Bronchial smooth muscle cell (primary cell): ENCODE measurements at places on chromosomes 5 and 9. TPM values are rescaled to one million over a fixed set of nuclear protein-coding genes. Genes with fewer than 3 reads are reported as not detected.

Gene AIF1L
- 0.16 and 6.8 TPM in 2 replicates for total RNA-seq

Gene SH2D3C
- not detected in 2 replicates for total RNA-seq

Gene RACK1
- 4,132 and 7,422 TPM in 2 replicates for total RNA-seq

Gene SOHLH1
- not detected in 2 replicates for total RNA-seq

Gene FAM78A
- 0.32 and 0.52 TPM in 2 replicates for total RNA-seq

Gene SLC6A7
- not detected in 2 replicates for total RNA-seq

Gene LCN9
- total RNA-seq, result not detected in 2 replicates

Gene C5orf47
- total RNA-seq, result not detected in 2 replicates

Gene PCDHGB6
- 3.0 and 3.7 TPM in 2 replicates for total RNA-seq

Gene PROB1
- 0.26 and 1.3 TPM in 2 replicates for total RNA-seq

Gene NMUR2
- total RNA-seq, result not detected in 2 replicates

Gene INSL4
- not detected in 2 replicates for total RNA-seq

Gene GLRA1
- not detected in 2 replicates for total RNA-seq
